ENCODE measurements at places on chromosomes 4 and X. TPM values are rescaled to one million over a fixed set of nuclear protein-coding genes. Genes with fewer than 3 reads are reported as not detected.

DNA sequence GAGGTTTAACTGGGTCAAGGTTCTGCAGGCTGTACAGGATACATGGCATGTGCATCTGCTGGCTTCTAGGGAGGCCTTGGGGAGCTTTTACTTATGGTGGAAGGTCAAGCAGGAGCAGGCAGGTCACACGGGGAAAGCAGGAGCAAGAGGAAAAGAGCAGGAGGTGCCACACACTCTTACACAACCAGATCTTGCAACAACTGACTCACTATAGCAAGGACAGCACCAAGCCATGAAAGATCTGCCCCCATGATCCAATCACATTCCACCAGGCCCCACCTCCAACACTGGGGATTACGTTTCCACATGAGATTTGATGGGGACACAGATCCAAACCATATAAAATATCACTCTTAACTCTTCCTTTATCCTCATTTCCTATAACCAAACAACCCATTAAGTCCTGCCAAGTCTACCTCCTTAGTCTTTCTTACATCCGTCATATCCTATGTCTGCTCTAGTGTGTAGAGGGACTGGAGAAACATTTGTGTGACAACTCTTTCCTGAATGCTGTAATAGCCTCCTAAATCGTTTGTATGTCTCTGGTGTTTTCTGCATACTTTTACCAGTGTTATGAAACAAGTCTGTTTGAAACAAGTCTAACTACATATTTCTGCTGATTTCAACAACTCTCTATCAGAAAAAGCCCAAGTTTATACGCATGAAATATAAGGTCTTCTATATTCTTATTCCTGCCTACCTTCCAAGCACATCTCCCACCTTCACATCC is 8.3 kb upstream of the RAP2C start:
- DNase-seq, result no peak

- peak; percentile 27 for DNase-seq
Observed at GRCh38 chr4:75723163-75724065, 963 bp upstream of the USO1 start.

- peak; percentile 68 for DNase-seq
Observed at GRCh38 chr4:26410385-26411293, 79.6 kb downstream of the CCKAR start.

Gene SORCS2
- total RNA-seq, result 0.05 TPM

GRCh38 chr4:4574792-4575191 is 32.9 kb upstream of the STX18 start:
- peak; percentile 90 for DNase-seq

DNA sequence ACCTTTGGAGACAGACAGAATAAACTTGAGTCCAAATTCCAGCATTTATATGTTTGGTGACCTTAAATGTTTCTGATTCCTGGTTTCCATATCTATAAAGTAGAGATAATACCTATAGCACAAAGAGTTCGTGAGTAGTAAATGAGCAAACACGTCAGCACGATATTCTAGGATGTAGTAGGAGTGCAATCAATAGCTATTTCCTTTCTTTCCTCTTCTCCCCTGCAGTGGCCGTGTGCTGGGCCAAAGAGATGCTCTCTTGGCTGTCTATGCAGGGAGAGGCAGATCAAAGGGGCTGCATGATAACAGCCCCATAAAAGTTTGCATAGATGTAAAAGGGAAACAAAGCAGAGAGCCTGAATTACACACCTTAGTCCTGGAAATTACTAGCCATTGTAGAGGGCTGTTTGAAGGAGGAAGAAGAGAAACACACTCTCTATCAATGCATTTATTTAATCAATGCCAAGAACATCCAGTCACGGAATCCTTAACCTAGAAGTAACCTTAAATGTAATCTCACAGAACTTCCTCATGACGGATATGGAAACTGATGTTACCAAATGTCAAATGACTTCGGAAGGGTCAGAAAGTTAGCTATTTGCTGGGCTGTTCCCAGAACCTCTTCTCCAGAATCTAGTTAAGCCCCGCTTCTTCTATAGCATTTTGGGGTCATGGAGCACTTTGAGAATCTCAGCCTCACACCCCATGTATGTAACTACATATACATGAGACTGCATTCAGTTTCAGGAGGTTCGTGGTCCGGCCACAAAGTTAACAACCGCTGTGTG is 35.5 kb upstream of the PLAC8 start:
- DNase-seq, result peak; percentile 77

DNA sequence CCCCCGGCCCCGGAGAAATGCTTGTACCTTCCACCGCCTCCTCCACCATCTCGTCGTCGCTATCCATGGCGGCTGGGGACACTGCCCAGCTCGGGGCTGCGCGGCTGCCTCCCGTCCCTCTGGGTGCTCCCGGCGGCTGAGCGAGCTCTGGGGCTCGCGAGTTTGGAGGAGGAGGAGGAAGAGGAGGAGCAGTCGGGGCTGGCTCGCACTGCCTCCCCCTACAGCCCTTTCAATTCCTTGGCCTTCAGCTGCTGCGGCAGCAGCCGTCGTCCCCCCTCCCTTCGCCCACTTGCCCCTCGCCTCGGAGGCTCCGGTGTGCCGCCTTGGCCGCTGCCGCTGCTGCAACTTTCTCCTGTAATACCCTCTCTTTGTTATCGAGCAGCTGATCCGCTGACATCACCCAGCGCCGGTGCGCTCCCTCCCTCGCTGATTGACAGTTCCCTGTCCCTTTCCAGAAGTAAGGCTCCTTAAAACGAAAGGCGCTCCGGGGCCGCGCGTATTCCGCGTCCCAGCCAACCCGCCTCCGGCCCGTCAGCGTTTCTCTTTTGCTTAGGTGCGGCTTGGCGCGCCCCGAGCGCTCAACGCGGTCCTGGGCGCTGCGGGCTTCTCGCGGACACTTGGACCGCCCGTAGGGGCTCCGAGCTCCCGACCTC is at the start of gene SETD7:
SETD7 (minus strand) TSS at position 149 of the 653 bp plus-strand sequence; CDS start at position 67, 82 bp downstream.
- peak; percentile 89 for DNase-seq

GRCh38 chr4:88963817-88964216 is 93.2 kb downstream of the FAM13A start:
- DNase-seq, result no peak

Gene APBB2
- 118 TPM for total RNA-seq

- no peak for DNase-seq
Observed at GRCh38 chr4:102694791-102695190, 66.0 kb downstream of the MANBA start.

Gene CDKL5
- total RNA-seq, result 6.0 TPM

Gene ZMAT1
- 1.3 TPM for total RNA-seq

DNA sequence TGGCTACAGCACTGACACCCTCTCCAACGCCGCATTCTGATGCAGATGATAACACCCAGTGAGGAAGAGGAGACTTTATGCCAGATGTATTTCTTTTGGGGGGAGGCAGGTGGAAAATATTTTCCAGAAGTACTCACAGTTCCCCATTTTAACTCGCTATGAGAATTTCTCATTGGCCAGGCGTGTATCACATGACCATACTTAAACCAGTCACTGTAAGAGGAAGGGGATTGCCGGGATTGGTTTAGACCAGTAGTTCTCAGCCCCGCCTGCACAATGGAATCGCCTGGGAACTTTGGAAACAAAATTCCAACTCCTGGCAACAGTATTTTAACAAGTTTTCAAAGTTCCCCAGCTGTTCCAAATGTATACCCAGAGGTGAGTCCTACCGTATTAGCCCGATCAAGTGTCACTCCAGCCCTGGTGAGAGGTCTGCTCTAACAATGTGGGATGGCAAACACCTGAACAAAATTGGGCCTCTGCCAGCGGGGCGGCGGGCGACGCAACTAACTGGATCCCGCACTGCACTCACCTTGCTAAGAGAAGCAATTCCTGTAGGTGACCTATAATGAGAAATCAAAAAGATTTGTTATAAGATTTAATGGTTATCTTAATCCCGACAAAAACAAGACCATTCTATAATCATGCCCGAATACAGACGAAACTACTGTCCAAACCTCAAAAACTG is 2.9 kb upstream of the MSL3 start:
- DNase-seq, result no peak

Gene TMEM144
- 3.2 TPM for total RNA-seq

DNA sequence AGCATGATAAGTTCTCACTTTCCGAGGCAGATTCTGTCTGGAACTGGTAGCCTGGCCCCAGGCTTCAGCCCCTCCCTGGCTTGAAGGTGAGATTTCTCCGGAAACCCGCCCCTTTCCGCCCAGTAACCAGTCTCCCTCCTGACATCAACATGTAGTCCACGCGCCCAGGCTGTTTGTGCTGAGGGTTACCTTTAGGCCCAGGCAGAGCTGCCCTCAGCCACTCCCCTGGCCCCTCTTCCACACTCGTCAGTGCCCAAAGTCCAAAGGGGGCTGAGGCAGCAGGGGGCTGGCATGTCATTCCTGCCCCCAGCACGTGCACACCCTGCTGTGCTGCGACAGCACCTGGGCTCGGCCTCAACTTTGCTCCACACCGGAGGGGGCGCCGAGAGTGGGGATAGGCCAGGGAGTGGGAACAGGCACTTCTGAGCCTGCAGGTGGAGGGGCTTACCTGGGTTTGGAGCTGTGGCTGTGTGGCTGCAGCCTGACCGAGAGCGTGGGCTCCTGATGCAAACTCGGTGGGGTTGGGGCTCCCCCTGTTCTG is 69.5 kb upstream of the ANK2 start:
- no peak for DNase-seq

GRCh38 chrX:1483843-1484637 is 31.3 kb upstream of the ASMTL start:
- DNase-seq, result no peak

DNA sequence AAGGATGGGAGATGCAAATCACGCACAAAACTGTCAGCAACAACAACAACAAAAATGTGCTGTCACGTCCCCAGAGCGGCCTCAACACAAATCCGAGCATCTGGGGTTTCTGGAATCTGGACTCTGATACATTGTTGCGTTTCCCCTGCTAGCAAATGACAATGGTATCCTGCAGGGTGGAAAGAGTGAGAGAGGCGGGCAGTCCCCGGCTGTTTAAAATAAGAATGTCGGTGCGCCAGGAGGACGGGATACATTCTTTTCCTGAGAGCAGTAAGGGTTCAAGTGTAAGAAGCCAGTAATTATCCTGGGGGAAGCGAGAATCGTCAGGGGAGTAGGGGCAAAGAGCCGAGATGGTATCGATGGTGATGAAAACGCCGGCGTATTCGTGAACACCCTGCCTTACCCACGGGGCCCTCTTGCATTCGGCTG is 310.2 kb downstream of the ASMT start:
- DNase-seq, result no peak

- no peak for DNase-seq
Observed at GRCh38 chrX:97842468-97843199, 958.9 kb downstream of the RPA4 start.

DNA sequence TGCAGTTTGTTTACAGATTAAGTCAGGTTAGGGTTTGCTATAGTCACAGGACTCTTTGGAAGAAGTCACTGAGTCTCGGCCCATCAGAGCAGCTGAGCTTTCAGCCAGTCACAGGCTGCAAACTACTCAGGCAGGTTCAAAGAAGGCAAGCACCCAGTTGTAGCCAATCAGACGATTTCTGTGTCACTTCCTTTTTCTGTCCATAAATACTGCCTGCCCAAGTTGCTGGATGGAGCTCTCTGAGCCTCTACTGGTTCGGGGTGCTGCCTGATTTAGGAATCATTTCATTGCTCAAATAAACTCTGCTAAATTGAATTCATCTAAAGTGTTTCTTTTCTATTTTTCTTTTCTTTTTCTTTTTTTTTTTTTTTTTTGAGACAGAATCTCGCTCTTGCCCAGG is 7.3 kb upstream of the SH3BP2 start:
- DNase-seq, result no peak

- DNase-seq, result peak; percentile 63
Observed at GRCh38 chr4:25865586-25865985, 2.8 kb upstream of the SEL1L3 start.

Gene CXCL8
- total RNA-seq, result 47.1 TPM

Gene SLITRK2
- not detected for total RNA-seq

- DNase-seq, result no peak
Observed at GRCh38 chrX:93120805-93121204, 552.6 kb downstream of the NAP1L3 start.

DNA sequence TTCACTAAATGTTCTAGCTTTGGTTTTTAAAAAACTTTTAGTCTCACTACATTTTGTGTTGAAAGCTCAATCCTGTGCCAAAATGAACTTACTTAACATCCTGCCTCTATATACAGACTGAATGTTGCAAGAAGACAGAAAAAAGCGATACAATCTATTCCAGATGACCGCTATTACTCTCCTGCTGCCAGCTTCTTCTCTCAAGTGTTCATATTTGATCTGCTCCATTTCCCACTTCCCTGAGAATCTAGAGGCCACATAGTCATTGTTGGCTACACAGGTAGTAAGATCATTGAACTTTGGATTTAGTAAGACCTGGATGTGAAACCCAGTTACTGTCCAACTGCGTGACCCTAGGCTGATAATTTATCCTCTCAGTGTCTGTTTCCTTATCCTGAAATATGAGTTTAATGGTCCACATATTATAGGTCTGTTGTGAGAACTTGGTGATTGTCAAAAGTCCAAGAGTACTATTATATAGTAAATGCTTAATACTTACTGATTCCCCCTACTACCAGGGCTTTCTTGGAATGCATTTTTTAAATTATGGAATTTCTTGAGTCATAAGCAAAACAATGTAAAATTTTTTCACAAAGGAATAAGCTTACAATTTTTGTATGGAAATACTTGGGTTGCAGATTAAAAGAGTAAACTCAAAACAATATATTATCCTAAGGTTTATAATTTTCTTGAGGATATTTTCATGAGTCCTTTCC is 976.8 kb upstream of the ADGRL3 start:
- DNase-seq, result no peak

- no peak for DNase-seq
Observed at GRCh38 chrX:71872542-71873458, 37.8 kb upstream of the NHSL2 start.

Gene SLITRK4
- total RNA-seq, result 0.34 TPM

DNA sequence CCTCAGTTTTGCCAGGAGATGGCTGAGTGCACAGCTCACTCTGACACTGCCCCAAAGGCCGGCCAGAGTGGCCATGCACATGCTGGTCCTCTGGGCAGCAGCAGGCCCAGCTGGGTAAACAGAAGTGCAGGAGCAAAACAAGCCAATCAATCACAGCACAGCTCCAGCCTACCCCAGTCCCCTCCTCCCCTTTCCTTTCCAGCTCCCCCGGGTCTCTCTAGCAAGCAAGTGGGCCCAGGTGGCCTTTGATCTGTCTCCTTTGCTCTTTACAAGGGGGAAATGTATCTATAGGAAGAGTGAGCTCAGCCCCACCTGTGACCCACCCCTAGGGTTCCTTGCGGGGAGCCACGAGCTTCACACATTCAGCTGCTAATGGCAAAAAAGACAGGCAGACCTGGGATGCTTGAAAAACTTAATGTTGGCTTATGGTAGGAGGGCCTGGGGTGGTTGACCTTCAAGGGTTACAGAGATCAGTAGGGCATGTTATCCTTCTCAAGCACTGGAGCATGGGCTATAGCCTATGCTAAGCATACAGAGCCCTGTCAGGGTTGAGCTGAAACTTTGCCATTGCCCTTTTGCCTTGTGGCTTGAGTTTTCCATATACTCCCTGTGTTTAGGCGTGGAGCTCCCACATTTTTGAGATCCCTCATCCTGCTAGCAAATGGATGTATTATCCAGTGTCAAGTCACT is 57.8 kb upstream of the PLAC1 start:
- DNase-seq, result peak; percentile 38

DNA sequence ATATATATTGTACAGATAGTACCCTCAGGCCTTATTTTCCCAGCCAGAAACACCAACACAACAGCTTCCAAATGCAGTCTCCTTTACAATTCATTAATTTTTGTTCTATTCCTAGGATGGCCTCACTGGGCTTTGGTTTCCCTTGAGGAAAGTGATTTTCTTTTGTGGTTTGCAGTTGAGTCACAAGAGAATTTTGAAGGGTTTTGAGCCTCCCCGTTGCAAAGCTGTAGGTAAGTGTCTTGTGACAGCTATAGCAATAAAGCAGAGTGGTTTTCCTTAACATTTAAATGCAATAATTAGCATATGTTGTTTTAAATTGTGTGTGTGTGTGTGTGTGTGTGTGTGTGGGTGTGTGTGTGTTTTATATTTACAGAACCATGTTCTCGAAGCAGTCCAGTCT is 54.1 kb upstream of the WDR17 start:
- no peak for DNase-seq

Data from dermis blood vessel endothelial cell (primary cell).